ENCODE measurements at places on chromosomes 12 and 14. TPM values are rescaled to one million over a fixed set of nuclear protein-coding genes. Genes with fewer than 3 reads are reported as not detected.

- DNase-seq: no peak
Observed at GRCh38 chr12:108620236-108620879, 13.3 kb downstream of the SELPLG start.

GRCh38 chr12:70330158-70330557, 35.9 kb upstream of the KCNMB4 start:
- DNase-seq: no peak

MGP gene
- not detected for total RNA-seq

GRCh38 chr12:129328235-129328634, 475.0 kb downstream of the GLT1D1 start:
- no peak for DNase-seq

KRT2 gene
- not detected for total RNA-seq

APOF gene
- total RNA-seq: not detected

SLC39A2 gene
- total RNA-seq: not detected

DNA sequence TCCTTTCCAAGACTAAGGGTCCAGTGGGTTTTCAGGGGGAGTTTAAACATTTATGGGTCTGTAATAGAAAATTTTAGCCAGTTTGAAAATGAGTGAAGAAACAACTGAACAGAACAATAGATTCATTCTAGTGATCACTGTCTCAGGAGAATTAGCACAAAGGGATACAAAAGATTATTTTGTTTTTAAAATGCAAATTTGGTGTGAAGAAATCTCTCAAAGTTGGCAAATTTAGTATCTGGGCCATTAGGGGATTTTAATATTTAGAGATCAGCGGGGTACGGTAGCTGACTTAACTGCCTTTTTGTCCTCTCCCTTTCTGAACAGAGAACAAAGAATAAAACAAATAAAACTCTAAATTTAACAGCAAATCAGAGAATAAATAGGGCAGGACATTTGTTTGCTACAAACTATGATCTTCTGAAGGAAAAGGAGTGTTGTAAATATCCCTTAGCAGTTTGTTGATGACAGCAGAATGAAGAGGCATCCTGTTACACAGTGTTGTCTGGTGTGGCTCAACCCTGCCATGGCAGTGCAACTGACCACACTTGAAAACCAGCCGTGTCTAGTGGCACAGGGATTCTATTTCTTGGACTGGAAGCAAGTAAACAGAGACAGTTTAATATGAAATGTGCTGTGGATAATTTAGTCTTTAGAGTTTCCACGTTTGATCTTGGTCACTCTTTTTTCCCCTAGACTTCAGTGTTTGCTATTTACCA, 46.3 kb upstream of the LRTM2 start:
- DNase-seq: no peak

GRCh38 chr12:109461846-109462756, 15.0 kb downstream of the KCTD10 start:
- DNase-seq: peak; percentile 51

RPS29 gene
- 8,199 TPM for total RNA-seq

DNA sequence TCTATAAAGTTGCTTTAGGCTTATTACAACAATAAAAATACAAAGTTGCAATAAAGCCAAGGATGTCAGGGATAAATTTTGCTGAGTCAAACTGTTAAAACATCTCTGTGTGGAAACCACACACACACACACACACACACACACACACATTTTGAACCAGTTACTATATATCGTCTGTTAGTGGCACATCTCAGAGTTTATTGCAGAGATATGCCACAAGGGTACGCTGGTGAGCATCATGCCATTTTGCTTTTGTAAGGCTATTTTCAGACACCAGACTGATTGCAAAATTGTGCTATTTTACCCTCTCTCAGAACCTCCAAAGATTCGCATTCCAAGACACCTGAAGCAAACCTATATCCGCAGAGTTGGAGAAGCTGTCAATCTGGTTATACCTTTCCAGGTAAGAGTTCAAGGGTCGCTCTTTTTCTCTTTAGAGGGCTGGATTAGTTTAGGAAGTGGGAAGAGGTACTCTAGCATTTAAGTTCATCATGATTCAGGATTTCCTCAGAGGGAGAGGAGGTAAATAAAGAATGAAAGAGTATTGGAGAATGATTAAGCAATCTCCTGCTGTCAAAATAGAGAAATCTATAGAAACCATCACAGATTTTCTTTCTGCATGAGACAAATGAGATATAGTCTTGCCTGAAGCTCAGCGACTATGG, 27.3 kb upstream of the CHPT1 start:
- peak; percentile 14 for DNase-seq

FAM90A1 gene
- 2.6 TPM for total RNA-seq

Data from H7 (cell line).